ENCODE measurements at places on chromosomes 4 and X.

- no peak overlapping the region for H3K4me3 ChIP-seq
- H3K36me3 ChIP-seq: no peaks in the 10 kb centered on the region
- no peaks in the 10 kb centered on the region for H3K27me3 ChIP-seq
- peaks cover 5% of the 10 kb centered on the region for H3K4me1 ChIP-seq
- H3K27ac ChIP-seq: no peak overlapping the region
- no peak for DNase-seq
Observed at GRCh38 chr4:105620640-105621323, 68.4 kb downstream of the ARHGEF38 start.

DNA sequence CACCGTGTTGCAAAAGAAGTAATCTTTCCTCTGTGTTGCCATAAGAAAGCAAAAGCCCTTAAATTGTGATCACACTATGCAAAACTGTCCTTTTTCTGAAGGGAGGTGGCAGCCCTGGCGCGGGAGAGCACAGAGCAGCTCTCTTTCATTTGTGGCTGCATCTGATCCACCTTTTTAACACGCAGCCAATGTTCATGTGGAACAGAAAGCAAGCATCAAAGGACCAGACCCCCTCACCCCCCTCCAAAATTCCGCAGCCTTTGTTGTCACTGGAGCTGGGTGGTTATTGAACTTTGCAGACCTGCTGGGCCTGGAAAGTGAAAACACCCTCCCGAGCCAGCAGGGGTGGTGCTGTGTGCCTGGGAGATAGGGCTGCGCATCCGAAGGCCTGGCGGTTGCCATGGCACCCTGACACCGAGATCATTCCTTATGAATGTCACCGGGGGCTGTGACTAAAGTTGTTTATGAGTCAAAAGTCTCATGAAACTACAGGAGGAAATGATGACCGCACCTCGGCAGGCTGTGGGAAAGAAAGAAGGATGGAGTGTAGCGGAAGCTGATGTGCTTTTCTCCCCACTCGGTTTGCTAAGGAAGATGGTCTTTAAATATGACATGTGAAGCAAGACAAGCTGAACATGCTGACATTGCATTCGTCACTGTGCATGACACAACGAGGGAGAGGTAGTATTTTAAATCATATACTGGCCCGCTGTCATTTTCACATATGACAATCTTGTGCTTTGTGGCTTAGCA lies 367.4 kb downstream of the UNC5C start:
- no peak overlapping the region for H3K4me3 ChIP-seq
- peaks cover 5% of the 10 kb centered on the region for H3K27me3 ChIP-seq
- peaks cover 15% of the 10 kb centered on the region for H3K4me1 ChIP-seq
- no peak overlapping the region for H3K27ac ChIP-seq
- peak; percentile 54 for DNase-seq

GRCh38 chrX:24767557-24767956 lies 73.8 kb downstream of the POLA1 start:
- no peak overlapping the region for H3K27ac ChIP-seq
- H3K36me3 ChIP-seq: peaks cover 17% of the 10 kb centered on the region
- no peaks in the 10 kb centered on the region for H3K27me3 ChIP-seq
- H3K4me1 ChIP-seq: no peaks in the 10 kb centered on the region

GRCh38 chr4:176660561-176660960 lies 132.2 kb downstream of the VEGFC start:
- H3K27me3 ChIP-seq: no peaks in the 10 kb centered on the region
- no peaks in the 10 kb centered on the region for H3K4me1 ChIP-seq
- H3K36me3 ChIP-seq: no peaks in the 10 kb centered on the region
- no peak overlapping the region for H3K27ac ChIP-seq
- DNase-seq: peak; percentile 20

- 0 out of 2 replicates have a peak, but pooled peaks cover 3% of the 10 kb centered on the region for H3K36me3 ChIP-seq
- no peaks in the 10 kb centered on the region for H3K27me3 ChIP-seq
Observed at GRCh38 chr4:108849611-108850168, 86.8 kb upstream of the ETNPPL start.

GRCh38 chr4:130478406-130478805 lies 1382.5 kb downstream of the C4orf33 start:
- H3K27me3 ChIP-seq: no peaks in the 10 kb centered on the region
- H3K4me1 ChIP-seq: no peaks in the 10 kb centered on the region

- DNase-seq: no peak
- no peak overlapping the region for H3K27ac ChIP-seq
- no peak overlapping the region for H3K4me3 ChIP-seq
- no peaks in the 10 kb centered on the region for H3K4me1 ChIP-seq
- no peaks in the 10 kb centered on the region for H3K27me3 ChIP-seq
Observed at GRCh38 chrX:10216208-10216607, 59.4 kb downstream of the CLCN4 start.

GRCh38 chr4:175971388-175972179 lies 94.1 kb upstream of the WDR17 start:
- H3K4me1 ChIP-seq: peaks cover 36% of the 10 kb centered on the region
- H3K27ac ChIP-seq: peak overlapping the region; percentile 26
- H3K4me3 ChIP-seq: peak overlapping the region; percentile 12
- no peak for DNase-seq

DNA sequence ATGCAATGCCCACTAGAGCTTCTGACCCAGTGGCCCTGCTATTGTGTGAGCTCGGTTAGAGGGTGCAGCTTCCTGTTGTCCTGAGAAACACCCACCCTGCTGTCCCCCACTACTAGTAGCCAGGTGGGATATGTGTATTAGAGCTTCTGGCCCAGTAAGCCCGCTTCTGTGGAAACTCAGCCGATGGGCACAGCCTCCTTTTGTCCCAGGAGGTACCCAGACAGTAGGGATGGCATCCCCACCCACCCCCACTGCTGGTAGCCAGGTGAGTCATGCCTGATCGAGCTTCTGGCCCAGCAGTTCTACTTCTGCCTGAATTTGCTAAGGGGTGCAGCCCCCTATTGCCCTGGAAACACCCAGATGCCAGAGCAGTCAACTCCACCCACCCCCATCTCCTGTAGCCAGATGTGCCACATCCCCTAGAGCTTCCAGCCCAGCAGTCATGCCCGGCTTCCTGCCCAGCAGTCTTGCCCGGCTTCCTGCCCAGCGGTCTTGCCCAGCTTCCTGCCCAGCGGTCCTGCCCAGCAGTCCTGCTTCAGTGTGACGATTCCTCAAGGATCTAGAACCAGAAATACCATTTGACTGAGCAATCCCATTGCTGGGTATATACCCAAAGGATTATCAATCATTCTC lies 162.7 kb upstream of the KLF8 start:
- H3K36me3 ChIP-seq: peaks cover 5% of the 10 kb centered on the region
- H3K27me3 ChIP-seq: no peaks in the 10 kb centered on the region
- H3K4me1 ChIP-seq: no peaks in the 10 kb centered on the region
- no peak overlapping the region for H3K27ac ChIP-seq

DNA sequence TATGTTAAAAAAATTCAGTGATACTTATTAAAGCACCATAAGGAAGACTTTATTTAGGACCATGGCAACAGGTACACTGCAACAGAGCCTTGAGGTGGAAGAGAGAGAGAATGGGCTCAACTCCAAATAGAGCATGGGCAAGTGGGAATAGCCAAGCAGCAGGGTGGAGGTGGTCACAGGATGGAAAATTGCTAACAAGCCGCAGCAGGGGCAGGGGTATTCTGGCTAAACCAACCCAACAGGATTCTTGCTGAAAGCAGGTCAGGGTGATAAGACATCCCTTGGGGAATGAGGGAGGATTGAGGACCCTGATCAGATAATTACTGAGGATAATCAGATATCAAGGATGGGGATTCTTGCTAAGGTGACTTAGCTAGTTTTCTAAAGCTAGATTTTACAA lies 177.5 kb downstream of the ZIC3 start:
- no peak for DNase-seq
- peaks cover 73% of the 10 kb centered on the region for H3K4me1 ChIP-seq
- no peaks in the 10 kb centered on the region for H3K36me3 ChIP-seq

DNA sequence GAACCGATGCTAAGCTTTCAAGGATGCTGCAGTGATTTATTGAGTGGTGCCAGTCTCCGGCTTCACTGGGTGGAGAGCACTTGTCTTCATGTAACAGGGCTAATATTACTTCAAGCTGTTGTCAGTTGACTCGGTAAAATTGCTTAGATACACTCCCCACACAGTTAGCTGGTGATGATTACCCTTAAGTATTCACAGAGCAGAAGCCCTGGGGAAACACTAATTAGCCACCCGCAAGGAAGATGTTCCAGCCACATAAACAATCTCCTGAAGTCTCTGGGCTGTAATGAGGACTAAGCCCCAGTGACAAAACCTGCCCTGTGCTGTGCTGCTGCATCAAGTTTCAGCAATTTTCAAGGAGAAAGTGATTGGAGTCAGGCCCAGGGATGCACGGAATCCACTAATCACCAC lies 37.3 kb upstream of the GK2 start:
- no peaks in the 10 kb centered on the region for H3K36me3 ChIP-seq
- peaks cover 26% of the 10 kb centered on the region for H3K4me1 ChIP-seq
- H3K27ac ChIP-seq: no peak overlapping the region
- peak; percentile 5 for DNase-seq
- H3K27me3 ChIP-seq: no peaks in the 10 kb centered on the region
- no peak overlapping the region for H3K4me3 ChIP-seq

GRCh38 chr4:79979785-79980437 lies 93.1 kb downstream of the ANTXR2 start:
- no peaks in the 10 kb centered on the region for H3K4me1 ChIP-seq
- no peaks in the 10 kb centered on the region for H3K27me3 ChIP-seq
- H3K4me3 ChIP-seq: no peak overlapping the region

GRCh38 chrX:48974033-48974432 lies 2.4 kb upstream of the KCND1 start:
- H3K4me3 ChIP-seq: no peak overlapping the region
- peaks cover 28% of the 10 kb centered on the region for H3K36me3 ChIP-seq
- no peaks in the 10 kb centered on the region for H3K27me3 ChIP-seq
- DNase-seq: no peak

DNA sequence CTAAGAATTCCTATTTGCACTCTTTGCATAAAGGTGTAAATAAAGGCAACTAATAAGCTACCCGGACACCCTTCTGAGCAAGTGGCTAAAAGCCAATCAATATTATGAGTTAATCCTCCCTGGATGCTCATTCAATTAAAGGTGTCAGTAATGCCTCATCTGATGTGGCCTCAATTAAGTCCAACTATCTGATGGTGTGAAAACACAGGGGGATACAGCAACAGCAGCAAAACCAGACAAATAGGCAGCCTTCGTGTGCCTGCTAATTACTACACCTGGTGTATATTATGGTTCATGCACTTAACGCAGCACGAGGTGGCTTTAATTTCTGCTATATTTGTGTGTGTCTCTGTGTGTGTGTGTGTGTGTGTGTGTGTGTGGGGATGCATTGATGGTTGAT lies 244.4 kb downstream of the DCLK2 start:
- no peaks in the 10 kb centered on the region for H3K36me3 ChIP-seq
- no peak overlapping the region for H3K4me3 ChIP-seq
- peaks cover 13% of the 10 kb centered on the region for H3K4me1 ChIP-seq
- no peaks in the 10 kb centered on the region for H3K27me3 ChIP-seq
